Chondrocyte (in vitro differentiated cells): ENCODE measurements at places on chromosomes 2 and 18. TPM values are rescaled to one million over a fixed set of nuclear protein-coding genes. Genes with fewer than 3 reads are reported as not detected.

The ZNF396 gene
- total RNA-seq: 1.4 to 1.5 TPM (median 1.4 TPM) in 3 replicates

The GLI2 gene
- 31.1 to 37.0 TPM (median 36.0 TPM) in 3 replicates for total RNA-seq

The COLEC11 gene
- total RNA-seq: not detected in 3 replicates

The LYG1 gene
- total RNA-seq: 0.36 to 0.99 TPM (median 0.57 TPM) in 3 replicates

The UGT1A9 gene
- 0.10 TPM in 1 of 3 replicates, not detected in the others for total RNA-seq

The TM4SF20 gene
- total RNA-seq: not detected in 3 replicates

The UNC80 gene
- total RNA-seq: 0.02 TPM in 1 of 3 replicates, not detected in the others

The IGFBP5 gene
- 403 to 502 TPM (median 500 TPM) in 3 replicates for total RNA-seq

The ALKAL2 gene
- 150 to 164 TPM (median 154 TPM) in 3 replicates for total RNA-seq

The TUBA3E gene
- not detected in 3 replicates for total RNA-seq

The CYRIA gene
- 2.0 to 2.1 TPM in 2 of 3 replicates, not detected in the other for total RNA-seq

The SMCHD1 gene
- 27.3 to 39.8 TPM (median 31.5 TPM) in 3 replicates for total RNA-seq

The LOXHD1 gene
- total RNA-seq: not detected in 3 replicates

The EHD3 gene
- total RNA-seq: 22.3 to 29.9 TPM (median 24.0 TPM) in 3 replicates

The DOK6 gene
- total RNA-seq: 5.9 to 15.1 TPM (median 8.9 TPM) in 3 replicates

The AGXT gene
- not detected in 3 replicates for total RNA-seq

The ANO7 gene
- 0.48 to 2.2 TPM (median 1.5 TPM) in 3 replicates for total RNA-seq

The B3GNT7 gene
- 1.7 to 1.9 TPM (median 1.8 TPM) in 3 replicates for total RNA-seq

The SPEG gene
- 62.9 to 94.9 TPM (median 89.7 TPM) in 3 replicates for total RNA-seq

The RABL2A gene
- 11.1 to 23.5 TPM (median 12.2 TPM) in 3 replicates for total RNA-seq

The TRABD2A gene
- 0.37 to 1.2 TPM (median 0.82 TPM) in 3 replicates for total RNA-seq

The ANKRD53 gene
- 0.85 to 2.2 TPM (median 1.8 TPM) in 3 replicates for total RNA-seq

The NPAS2 gene
- total RNA-seq: 21.7 to 25.6 TPM (median 24.0 TPM) in 3 replicates

The CERKL gene
- not detected in 3 replicates for total RNA-seq

The CLEC4F gene
- total RNA-seq: not detected in 3 replicates

The LCT gene
- total RNA-seq: not detected in 3 replicates

The C2orf66 gene
- 0.89 TPM in 1 of 3 replicates, not detected in the others for total RNA-seq

The PROKR1 gene
- total RNA-seq: not detected in 3 replicates

The ERLEC1 gene
- total RNA-seq: 71.4 to 93.4 TPM (median 71.6 TPM) in 3 replicates

The ERMN gene
- total RNA-seq: not detected in 3 replicates

The IL1B gene
- total RNA-seq: not detected in 3 replicates

The ZNF521 gene
- total RNA-seq: 29.7 to 56.7 TPM (median 31.6 TPM) in 3 replicates

The MC5R gene
- not detected in 3 replicates for total RNA-seq

The TMEM214 gene
- total RNA-seq: 107 to 166 TPM (median 110 TPM) in 3 replicates

The AFF3 gene
- total RNA-seq: 113 to 172 TPM (median 127 TPM) in 3 replicates

The LIMS4 gene
- 2.2 to 4.2 TPM (median 3.3 TPM) in 3 replicates for total RNA-seq

The PREB gene
- total RNA-seq: 44.7 to 53.0 TPM (median 49.4 TPM) in 3 replicates

The TTC39C gene
- total RNA-seq: 6.6 to 11.2 TPM (median 10.4 TPM) in 3 replicates

The TLX2 gene
- total RNA-seq: 0.10 TPM in 1 of 3 replicates, not detected in the others

The SERPINB11 gene
- not detected in 3 replicates for total RNA-seq

The MROH2A gene
- total RNA-seq: not detected in 3 replicates

The SCYGR4 gene
- not detected in 3 replicates for total RNA-seq

The DES gene
- 0.70 to 19.8 TPM (median 15.5 TPM) in 3 replicates for total RNA-seq

The AAK1 gene
- 78.5 to 97.5 TPM (median 97.2 TPM) in 3 replicates for total RNA-seq

The TDRD15 gene
- total RNA-seq: 0.07 to 0.12 TPM (median 0.10 TPM) in 3 replicates
